ENCODE measurements at places on chromosomes 12 and 14. TPM values are rescaled to one million over a fixed set of nuclear protein-coding genes. Genes with fewer than 3 reads are reported as not detected.

The ZNF268 gene
- total RNA-seq: 19.7 TPM

The CPNE6 gene
- not detected for total RNA-seq

The CIPC gene
- 12.8 TPM for total RNA-seq

The TESPA1 gene
- 147 TPM for total RNA-seq

The TAC3 gene
- total RNA-seq: not detected

The OR10G2 gene
- total RNA-seq: not detected

The ACOT2 gene
- total RNA-seq: 10.6 TPM

Data from T-helper 1 cell treated with Interleukin-12 subunit alpha and Interleukin-12 subunit beta and Interleukin-4 antibody, amounts not matched to agents 30 ng/mL and 1 ng/mL, for 36 hours (primary cell).